Cerebellar nuclear complex (tissue), 1 donor: ENCODE measurements at places on chromosomes 3 and 15.

DNA sequence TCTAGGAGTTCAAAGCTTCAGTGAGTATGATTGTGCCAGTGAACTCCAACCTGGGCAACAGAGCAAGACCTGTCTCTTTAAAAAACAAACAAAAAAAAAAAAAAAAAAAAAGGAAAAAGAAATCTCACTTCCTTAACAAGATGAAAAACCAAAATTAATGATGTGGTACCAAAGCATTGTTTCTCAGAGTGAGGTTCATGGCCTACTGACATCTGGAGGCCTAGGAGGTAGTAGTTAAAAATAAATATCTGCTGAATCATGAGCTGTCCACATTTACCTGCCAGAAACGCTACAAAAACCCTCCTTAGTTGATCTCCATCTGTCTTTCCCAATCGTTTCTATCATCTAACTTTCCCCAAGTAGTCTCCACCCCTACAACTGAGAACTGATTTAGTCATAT is 51.2 kb downstream of the EPHA6 start:
- no peak for DNase-seq

DNA sequence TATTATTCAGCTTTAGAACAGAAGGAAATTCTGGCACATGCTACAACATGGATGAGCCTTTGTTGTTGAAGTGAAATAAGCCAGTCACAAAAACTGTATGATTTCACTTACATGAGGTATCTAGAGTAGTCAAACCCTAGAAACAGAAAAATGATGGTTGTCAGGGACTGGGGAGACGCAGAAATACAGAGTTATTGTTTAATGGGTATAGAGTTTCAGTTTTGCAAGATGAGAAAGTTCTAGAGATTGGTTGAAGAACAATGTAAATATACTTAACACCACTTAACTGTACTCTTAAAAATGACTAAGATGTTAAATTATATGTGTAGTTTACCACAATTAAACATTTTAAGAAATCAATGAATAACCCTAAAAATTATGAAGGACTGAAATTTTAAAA is 15.8 kb downstream of the SPTSSB start:
- DNase-seq = no peak

DNA sequence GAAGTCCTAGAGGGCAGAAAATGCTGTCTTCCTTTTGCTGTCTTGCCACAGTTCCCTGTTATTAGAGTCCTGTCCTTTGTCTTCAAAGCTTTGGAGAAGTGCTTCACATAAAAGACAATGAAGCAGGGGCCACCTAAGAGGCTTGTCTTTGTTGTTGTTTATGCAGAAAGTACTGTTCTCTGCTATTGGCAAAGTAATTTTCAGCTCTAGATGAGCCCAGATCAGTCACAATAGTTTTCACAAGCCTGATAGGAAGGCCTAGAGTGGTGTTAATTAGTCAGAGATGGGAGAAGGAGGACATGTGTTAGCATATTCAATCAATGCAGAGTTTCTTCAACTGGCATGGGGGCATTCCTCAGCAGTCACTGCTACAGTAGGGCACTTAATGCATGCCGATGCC is 300.0 kb downstream of the PTPRG start:
- no peak for DNase-seq

- no peak for DNase-seq
Observed at GRCh38 chr15:53536479-53537120, 222.9 kb downstream of the WDR72 start.

- DNase-seq = no peak
Observed at GRCh38 chr15:43093026-43093425, 12.8 kb downstream of the UBR1 start.

- DNase-seq = no peak
Observed at GRCh38 chr3:98180319-98180890, 13.9 kb downstream of the OR5H15 start.

- no peak for DNase-seq
Observed at GRCh38 chr3:64799606-64800005, 111.8 kb upstream of the ADAMTS9 start.

- no peak for DNase-seq
Observed at GRCh38 chr3:46429671-46430070, 22.6 kb downstream of the CCRL2 start.

- no peak for DNase-seq
Observed at GRCh38 chr3:172069478-172069877, 30.1 kb downstream of the FNDC3B start.

GRCh38 chr15:38823263-38823662 is 258.6 kb upstream of the RASGRP1 start:
- no peak for DNase-seq
